HT-29 (cell line): ENCODE measurements at places on chromosomes 5 and 9.

- peak; percentile 3 for DNase-seq
These were observed 41.6 kb upstream of the LCP2 start for GRCh38 chr5:170338933-170339779.

DNA sequence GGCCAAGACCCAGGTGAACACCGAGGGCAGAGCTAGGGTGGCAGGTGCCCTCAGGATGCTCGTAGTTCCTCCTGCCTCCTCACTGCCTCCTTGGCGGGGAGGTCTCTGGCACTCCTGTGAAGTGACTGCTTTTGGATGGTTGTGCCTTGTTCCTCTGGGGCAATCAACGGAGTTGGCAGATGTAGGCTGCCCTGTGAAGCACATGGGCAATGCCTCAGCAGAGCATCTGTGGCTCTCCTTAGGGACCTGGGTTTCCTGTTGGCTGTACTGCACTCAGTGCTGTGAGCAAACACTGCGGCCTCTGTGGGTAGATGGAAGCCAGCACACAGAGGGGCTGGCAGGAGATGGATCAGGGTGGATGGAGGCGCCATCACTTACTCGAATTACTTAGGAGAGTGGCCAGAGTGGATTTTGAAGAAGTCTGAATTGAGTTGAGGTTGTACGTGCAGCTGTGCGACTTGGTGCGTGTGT lies 71.4 kb upstream of the COL5A1 start:
- DNase-seq = no peak

- no peak for DNase-seq
These were observed 215.6 kb upstream of the ADAMTS16 start for GRCh38 chr5:4924577-4924976.

DNA sequence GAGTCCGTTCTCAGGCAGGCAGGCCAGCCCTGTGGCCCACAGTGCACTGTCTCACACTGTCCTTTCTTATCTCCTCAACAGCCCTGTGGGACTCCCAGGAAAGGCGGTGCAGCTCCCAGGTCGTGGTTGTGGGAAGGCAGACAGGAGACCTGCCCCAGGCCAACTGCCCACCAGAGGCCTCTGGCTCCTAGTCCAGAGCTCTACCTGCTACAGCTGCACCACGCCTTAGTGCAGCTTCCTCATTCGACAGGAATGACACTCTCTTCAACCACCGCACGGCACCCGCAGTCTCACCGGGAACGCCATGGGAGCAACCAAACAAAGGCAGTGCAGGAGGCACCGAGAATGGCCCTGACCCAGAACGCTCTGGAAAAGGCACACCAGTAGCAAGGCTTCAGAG lies 25.3 kb downstream of the CAMSAP1 start:
- DNase-seq = no peak

- no peak for DNase-seq
These were observed 102.4 kb downstream of the ROR2 start for GRCh38 chr9:91847581-91848091.

GRCh38 chr5:162683284-162683683 lies 615.7 kb downstream of the GABRG2 start:
- DNase-seq = peak; percentile 68

GRCh38 chr9:127896395-127897192 lies 2.8 kb downstream of the ST6GALNAC6 start:
- DNase-seq = no peak

DNA sequence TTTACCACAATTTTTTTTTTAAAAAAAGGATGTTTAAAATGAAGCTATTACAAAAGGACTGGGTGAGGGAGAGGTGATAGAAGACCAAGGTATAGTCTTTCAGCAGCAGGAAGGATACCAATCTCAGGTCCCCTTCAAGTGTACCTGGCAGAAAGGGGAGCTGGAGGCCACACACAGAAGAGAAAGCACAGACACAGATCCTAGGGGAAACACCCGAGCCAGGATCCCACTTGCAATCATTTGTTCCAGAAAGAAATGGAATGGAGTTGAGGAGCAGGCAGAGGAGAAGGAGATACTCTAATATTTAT lies 5.6 kb downstream of the GNPDA1 start:
- no peak for DNase-seq

DNA sequence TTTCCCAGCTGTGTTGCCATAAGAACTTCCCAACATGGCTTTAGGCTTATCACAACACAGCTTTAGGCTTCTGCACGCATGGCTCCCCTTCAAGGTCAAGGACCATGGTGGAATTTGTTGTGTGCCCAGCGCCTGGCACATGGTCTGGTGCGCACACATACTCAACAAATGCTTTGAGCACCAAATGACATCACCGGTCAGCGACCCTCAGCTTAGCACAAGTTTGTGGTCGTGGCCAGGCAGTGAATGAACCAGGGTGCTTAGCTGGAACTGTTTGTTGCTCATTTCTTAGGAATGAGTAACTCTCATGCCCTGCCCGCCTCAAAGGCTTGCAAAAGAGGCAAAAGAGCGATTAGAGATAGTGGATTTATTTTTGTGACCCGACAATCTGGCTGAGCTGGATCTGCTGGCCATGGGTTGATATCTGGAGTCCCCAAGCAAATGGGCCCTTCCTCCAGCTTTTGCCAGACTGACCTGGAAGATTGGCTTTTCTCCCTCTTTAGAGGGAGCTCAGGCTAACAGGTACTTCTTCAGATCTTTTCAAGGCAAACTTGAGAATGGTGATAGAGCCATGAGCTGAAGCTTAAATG lies 58.9 kb downstream of the DAP start:
- DNase-seq = peak; percentile 60

DNA sequence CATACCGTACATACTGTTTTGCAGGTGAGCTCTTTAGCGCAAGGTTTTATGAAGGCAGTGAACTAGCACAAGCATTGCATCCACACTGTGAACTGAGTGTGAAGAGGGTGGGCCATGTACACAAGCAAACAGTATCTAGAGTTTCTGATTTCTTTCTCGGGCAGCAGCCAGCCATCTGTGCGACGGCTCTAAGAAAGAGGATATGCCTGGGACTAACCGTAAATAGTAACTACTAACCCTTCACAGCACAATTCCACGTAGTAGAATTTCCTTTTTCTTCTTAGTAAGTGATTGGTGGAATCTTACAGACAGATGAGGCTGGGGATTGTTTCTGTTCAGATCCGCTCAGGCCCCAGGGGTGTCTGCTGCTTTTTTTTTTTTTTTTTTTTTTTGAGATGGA lies 89.0 kb downstream of the DRD1 start:
- DNase-seq = no peak
